Suprapubic skin (tissue), 4 donors: ENCODE measurements at places on chromosomes 1 and 21.

- H3K4me1 ChIP-seq = peaks cover 41% of the 10 kb centered on the region
- no peak overlapping the region for H3K4me3 ChIP-seq
- H3K27me3 ChIP-seq = no peaks in the 10 kb centered on the region
- no peak for DNase-seq
These were observed 55.1 kb downstream of the PLPP3 start for GRCh38 chr1:56524263-56524662.

DNA sequence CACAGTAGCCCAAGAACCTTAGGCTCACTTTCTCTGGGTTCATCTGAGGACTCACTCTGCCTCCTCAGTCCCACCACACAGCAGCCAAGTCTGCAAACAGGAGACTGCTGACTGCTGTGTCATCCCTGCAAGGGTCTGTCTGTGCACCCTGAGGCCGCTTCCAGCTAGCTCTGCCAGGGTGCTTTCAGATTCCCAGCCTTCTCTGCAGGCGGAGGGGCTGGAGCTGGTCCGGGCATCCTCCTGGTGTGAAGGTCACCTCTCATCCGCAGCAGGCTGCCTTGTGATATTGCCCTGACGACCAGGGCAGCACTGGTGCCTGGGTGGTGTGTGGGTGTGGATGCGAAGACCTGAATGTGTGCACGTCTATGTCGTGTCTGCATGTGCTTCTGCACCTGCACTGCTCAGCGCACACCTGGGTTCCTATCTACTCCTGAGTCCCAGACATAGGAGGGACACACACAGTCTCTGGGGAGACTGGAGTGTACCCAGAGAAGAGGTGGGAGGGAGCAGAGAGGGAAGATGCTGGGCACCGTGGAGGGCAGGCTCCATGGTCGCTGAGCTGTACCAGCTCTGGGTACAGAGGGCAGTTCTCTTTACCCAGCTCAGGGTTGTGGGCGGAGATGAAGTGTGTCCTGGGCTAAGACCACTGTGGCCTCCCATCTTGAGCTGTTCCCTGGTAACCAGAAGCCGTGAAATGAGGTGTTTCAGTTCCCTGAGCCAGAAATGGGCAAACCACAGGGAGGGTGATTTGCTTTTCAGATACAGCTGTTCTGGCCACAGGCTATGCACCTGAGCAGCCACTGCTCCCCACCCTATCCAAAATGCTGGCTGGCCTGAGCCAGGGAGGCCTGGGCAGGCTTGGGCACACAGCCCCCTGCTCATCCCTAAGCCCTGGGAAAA is 160.9 kb upstream of the CSF3R start:
- no peaks in the 10 kb centered on the region for H3K36me3 ChIP-seq
- no peak overlapping the region for H3K27ac ChIP-seq
- no peak overlapping the region for H3K4me3 ChIP-seq

DNA sequence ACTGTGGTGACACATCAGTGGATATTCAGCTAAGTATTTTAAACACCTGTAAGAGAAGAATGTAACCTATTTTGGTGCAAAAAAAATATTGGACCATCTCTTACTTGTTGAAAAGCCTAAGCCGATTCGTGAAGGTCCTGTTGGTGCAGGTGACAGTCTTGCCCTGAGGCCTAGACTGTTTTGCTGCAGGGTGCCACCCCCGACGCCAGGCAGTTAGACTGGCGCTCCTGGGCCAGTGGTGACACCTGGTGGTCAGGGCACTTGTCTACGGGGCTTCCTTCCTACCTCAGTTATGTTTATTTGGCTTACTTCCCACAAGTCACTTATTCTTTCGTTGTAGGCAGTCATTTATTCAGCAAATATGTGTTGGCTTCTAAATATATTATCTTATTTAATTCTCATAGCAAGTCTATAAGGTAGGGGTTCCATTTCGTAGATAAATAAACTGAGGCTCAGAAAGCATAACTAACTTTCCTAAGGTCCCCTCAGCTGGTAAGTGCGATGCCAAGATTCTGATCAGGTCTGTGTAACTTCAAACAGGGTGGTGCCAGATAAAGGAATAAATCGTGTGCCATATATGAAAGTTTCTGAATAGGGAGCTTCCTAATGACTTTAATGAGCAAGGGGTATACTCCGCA is 1.9 kb downstream of the EEIG2 start:
- no peak overlapping the region for H3K4me3 ChIP-seq
- no peaks in the 10 kb centered on the region for H3K36me3 ChIP-seq
- H3K27ac ChIP-seq = no peak overlapping the region
- H3K27me3 ChIP-seq = no peaks in the 10 kb centered on the region
- H3K4me1 ChIP-seq = peaks cover 53% of the 10 kb centered on the region

- H3K4me3 ChIP-seq = no peak overlapping the region
- no peaks in the 10 kb centered on the region for H3K36me3 ChIP-seq
- H3K4me1 ChIP-seq = peaks cover 4% of the 10 kb centered on the region
- DNase-seq = no peak
- H3K27me3 ChIP-seq = no peaks in the 10 kb centered on the region
- no peak overlapping the region for H3K27ac ChIP-seq
These were observed 82.3 kb upstream of the CACHD1 start for GRCh38 chr1:64387389-64388285.

- no peak overlapping the region for H3K27ac ChIP-seq
- no peak overlapping the region for H3K4me3 ChIP-seq
- peaks cover 6% of the 10 kb centered on the region for H3K4me1 ChIP-seq
- DNase-seq = no peak
These were observed 24.6 kb downstream of the RPS6KA1 start for GRCh38 chr1:26553942-26554682.

- no peak for DNase-seq
- H3K27ac ChIP-seq = no peak overlapping the region
- H3K4me1 ChIP-seq = no peaks in the 10 kb centered on the region
These were observed 131.9 kb downstream of the BACH1 start for GRCh38 chr21:29430576-29430975.

DNA sequence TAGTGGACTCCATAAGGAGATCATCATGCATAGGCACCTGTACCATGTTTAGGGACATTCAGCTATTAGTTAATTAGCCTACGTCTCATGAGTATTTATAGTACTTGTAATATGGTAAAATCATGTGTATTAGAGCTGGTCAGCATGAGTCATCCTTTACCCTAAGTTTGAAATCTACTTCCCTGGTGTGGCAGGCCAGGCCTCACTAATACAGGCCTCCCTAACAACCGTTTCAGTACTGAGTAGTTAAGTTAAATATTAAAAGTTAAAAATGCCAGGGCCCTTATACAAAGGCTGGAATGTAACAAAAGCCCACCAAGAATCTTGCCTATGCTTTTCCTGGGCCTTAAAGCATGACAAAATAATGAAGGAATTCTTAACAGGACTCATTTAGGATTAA is 356.3 kb upstream of the DPYD start:
- no peaks in the 10 kb centered on the region for H3K36me3 ChIP-seq
- DNase-seq = no peak
- H3K4me1 ChIP-seq = no peaks in the 10 kb centered on the region
- H3K4me3 ChIP-seq = no peak overlapping the region
- no peaks in the 10 kb centered on the region for H3K27me3 ChIP-seq
- H3K27ac ChIP-seq = no peak overlapping the region

DNA sequence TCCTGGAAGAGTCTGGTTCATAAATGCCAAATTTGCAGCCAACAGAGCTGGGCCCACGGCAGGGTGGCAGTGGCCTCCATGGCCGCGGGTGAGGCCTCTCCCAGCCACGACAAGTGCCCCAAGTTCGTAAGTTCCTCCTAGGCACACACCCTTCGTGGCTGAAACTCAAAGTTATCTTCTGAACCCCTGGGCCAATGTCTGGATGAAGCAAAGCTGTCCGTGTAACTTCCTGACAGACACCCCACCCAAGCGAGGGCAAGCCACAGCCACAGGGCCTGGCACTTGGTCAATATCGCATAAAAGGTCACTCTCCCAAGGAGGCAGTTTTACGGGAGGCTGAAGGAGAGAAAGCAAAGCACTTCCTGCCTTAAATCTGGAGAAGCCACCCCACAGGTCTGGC is 27.8 kb upstream of the GPR153 start:
- H3K36me3 ChIP-seq = peaks cover 3% of the 10 kb centered on the region
- peaks cover 21% of the 10 kb centered on the region for H3K4me1 ChIP-seq
- no peaks in the 10 kb centered on the region for H3K27me3 ChIP-seq
- no peak for DNase-seq

DNA sequence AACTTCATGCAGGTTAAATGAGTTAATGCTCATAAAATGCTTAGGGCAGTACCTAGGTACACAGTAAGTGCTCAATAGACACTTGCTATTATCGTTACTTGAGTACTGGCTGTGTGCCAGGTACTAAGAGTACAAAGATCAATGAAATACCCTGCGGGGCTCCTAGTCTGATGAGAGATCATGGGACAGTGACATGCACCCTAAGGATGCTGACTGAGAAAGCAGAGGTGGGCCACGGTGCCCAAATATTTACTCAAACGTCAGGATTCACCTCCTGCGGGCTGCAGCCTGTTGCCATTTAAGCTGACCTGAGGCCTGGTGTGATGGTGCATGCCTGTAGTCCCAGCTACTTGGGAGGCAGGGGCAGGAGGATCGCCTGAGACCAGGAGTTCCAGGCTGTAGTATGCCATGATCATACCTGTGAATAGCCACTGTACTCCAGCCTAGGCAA is 19.8 kb upstream of the LUZP1 start:
- peaks cover 4% of the 10 kb centered on the region for H3K4me1 ChIP-seq
- H3K27me3 ChIP-seq = no peaks in the 10 kb centered on the region
- no peak overlapping the region for H3K27ac ChIP-seq
- no peak overlapping the region for H3K4me3 ChIP-seq
- DNase-seq = no peak

DNA sequence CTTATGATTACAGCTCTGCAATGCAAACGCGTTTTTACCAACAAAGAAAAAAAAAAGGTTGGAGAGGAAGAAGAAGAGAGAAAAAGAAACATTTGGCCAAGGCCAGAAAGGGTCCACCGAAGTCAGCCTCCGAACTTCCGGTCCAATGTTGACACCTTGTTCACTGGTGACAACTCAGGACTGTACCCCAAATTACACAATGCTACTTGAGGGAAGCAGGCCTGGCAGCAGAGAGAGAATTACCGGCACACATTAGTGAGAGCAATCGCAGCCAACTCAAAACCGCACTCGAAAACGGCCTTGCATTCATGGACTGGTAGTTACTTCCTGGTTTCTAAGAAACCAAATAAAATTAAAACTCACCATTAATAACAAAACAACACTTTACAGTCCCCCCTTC is 652.5 kb downstream of the KIF26B start:
- DNase-seq = no peak
- no peak overlapping the region for H3K4me3 ChIP-seq
- no peak overlapping the region for H3K27ac ChIP-seq
- no peaks in the 10 kb centered on the region for H3K27me3 ChIP-seq
- peaks cover 4% of the 10 kb centered on the region for H3K4me1 ChIP-seq

GRCh38 chr1:63864224-63864641 is 90.4 kb downstream of the ROR1 start:
- no peaks in the 10 kb centered on the region for H3K36me3 ChIP-seq
- no peak for DNase-seq
- H3K27me3 ChIP-seq = no peaks in the 10 kb centered on the region

DNA sequence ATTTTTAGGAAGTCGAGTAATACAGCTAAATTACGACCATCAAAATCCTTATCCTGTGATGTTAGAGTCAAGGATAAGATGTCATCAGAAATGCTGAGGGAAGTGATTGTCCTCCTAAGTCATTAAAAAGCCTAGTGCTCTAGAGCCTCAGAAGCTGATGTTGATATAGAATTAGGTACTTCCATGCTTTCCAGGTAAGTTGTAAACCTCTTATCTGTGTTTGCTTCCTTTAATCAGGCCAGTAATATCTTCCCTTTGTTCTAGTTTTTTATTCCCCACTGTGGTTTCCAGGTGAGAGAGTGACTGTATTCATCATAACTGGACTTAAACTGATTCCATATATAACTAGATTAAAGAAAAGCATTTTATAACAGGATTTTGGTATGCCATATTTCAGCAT is 44.4 kb downstream of the SMG7 start:
- DNase-seq = no peak
- no peaks in the 10 kb centered on the region for H3K27me3 ChIP-seq
- H3K4me1 ChIP-seq = peaks cover 5% of the 10 kb centered on the region
- no peak overlapping the region for H3K4me3 ChIP-seq
- peaks cover 32% of the 10 kb centered on the region for H3K36me3 ChIP-seq

DNA sequence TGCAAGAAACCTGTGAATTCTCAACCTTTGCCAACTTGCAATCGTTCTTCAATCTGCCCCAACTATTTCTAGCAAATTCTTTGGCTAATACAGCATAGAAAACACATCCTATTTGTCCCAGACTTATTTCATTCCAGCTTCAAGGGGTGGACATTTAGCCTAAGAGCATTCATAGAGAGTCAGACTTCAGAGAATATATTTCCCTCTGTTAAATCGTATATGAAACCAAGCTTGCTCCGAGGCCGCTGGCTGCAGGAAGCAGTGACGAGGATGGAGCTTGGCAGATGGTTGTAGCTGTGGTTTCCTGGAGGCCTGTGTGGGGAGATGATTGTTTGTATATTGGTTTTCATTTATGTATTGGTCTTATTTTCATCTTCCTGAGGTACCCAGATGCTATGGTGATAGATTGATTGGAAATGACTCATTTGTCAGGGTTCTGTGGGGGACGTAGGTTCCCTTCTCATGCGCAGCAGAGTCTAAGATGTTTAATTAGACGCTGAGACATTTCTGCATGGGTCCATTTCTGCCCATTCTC is 26.1 kb downstream of the MAN1C1 start:
- H3K27me3 ChIP-seq = no peaks in the 10 kb centered on the region
- H3K4me3 ChIP-seq = no peak overlapping the region
- H3K36me3 ChIP-seq = no peaks in the 10 kb centered on the region
- peaks cover 18% of the 10 kb centered on the region for H3K4me1 ChIP-seq
- no peak for DNase-seq

GRCh38 chr1:41315146-41315822 is 46.0 kb upstream of the FOXO6 start:
- no peaks in the 10 kb centered on the region for H3K27me3 ChIP-seq
- DNase-seq = no peak

- DNase-seq = no peak
- H3K4me1 ChIP-seq = no peaks in the 10 kb centered on the region
- H3K36me3 ChIP-seq = no peaks in the 10 kb centered on the region
- H3K27me3 ChIP-seq = peaks cover 41% of the 10 kb centered on the region
These were observed 138.9 kb downstream of the IGSF21 start for GRCh38 chr1:18246543-18246942.

- no peaks in the 10 kb centered on the region for H3K36me3 ChIP-seq
- no peak for DNase-seq
- peaks cover 18% of the 10 kb centered on the region for H3K4me1 ChIP-seq
- H3K27ac ChIP-seq = no peak overlapping the region
- no peak overlapping the region for H3K4me3 ChIP-seq
These were observed 62.2 kb downstream of the ABCA4 start for GRCh38 chr1:94058766-94059165.

DNA sequence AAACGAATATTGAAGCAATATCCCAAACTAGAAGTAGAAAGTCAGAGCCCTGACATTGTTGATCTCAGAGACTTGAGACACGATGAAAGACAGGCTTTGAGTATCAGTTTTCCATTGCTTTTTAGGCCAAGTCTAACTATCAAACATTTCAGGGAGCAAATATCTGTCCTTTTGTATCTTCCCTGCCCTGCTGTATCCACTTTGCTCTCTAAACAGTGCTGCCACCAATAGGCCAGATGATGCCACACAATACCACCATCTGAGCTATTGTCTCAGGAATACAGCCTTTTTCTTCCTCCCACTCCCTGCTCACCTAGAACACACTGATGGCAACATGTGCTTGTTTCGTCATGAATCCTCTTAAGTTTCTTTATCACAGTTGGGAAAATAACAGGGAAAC is 62.6 kb upstream of the SPAG17 start:
- H3K27ac ChIP-seq = no peak overlapping the region
- H3K4me1 ChIP-seq = no peaks in the 10 kb centered on the region
- no peak for DNase-seq
- no peak overlapping the region for H3K4me3 ChIP-seq

- H3K36me3 ChIP-seq = no peaks in the 10 kb centered on the region
- no peak for DNase-seq
- H3K4me3 ChIP-seq = no peak overlapping the region
These were observed 315.4 kb downstream of the SPATA17 start for GRCh38 chr1:217946511-217946910.
